ENCODE measurements at places on chromosomes 12 and 14.

DNA sequence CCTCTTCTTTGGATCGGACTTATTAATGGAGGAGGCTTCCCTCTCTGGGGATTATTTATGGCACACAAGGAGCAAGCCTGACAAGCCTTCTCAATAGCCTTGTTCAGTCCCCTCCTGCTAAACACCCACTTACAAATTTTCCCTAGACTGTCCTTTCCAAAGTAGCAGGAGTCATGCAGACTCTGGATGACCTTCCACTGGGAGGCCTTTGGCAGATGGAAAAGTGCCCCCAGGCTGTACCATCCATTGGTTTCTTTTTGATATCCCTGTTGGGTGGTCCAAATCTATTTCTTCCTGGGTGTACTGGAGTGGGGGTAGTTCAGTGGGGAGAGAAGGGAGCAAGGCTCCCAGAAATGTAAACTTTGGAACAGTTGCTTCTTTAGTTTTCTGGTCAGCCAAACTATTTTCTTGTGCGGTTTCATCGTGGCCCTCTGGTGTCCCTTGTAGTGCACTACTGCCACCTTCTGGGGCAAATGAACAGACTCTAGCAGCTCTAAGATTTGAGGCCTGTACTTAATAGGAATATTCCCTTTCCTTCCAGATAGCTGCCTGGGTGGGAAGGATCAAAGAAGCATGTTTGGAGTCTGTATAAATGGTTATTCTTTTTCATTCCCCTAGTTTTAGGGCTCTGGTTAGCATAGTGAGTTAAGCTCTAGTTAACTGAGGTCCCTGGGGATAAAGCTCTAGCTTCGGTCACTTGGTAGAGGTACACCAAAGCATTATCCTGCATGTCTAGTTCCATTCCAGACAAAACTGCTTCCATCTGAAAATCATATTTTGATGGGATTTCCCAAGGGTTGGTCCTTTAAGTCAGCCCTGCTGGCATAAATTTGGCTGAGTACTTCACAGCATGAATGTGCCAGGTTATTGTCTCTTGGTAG, 409.5 kb downstream of the SLC6A15 start:
- peak; percentile 42 for DNase-seq

- no peak for DNase-seq
These were observed 357.0 kb downstream of the CACNA1C start for GRCh38 chr12:2409656-2410265.

GRCh38 chr12:120116441-120116791, at the start of gene RAB35:
RAB35 (minus strand) TSS chr12:120116753; CDS start chr12:120116650, 103 bp downstream.
- DNase-seq = no peak

DNA sequence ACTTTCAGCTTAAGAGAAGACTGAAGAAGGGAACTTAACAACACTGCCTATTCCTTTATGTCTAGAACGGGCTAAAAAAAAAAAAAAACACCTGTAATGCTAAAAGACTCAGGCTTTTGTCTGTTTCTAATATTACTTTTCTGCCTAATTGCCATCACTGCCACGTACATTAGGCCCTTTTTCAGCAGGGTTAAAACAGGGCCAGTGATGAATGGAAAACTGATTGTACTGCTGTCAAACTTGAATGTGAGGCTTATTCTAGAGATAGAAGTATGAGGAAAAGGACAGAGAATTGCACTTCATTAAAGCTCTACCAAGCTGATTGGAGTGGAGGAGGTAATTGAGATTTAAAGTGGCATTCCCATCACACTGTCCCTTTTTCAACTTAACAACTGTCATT, 535.8 kb downstream of the PRKD1 start:
- DNase-seq = no peak

GRCh38 chr12:70994217-70994788, 73.8 kb upstream of the PTPRR start:
- DNase-seq = no peak

DNA sequence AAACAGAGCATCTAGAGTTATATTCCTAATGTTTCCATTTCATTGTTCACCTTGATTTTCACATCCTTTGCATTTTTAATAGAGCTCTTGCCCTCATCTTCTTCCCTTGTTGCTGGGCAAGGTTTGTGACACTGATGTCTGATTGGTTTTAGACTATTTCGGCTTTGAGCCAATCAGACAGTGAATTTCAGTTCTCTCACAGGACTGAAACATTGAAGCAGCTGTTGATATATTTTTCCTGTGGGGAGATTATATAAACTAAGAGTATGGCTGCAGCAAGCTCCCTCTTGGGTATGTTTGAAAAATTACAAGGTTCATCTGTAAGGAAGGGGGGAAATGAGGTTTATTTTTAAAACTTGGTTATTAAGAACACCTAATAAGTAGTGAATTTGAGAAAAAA, 51.2 kb downstream of the ATF7IP start:
- no peak for DNase-seq

GRCh38 chr12:71938728-71939385, at the start of gene TPH2:
TPH2 (plus strand) TSS chr12:71938845; CDS start chr12:71938987, 142 bp downstream.
- DNase-seq = peak; percentile 83
